ENCODE measurements at places on chromosomes 16 and 17.

- DNase-seq: no peak
These were observed 378.9 kb downstream of the PMP22 start for GRCh38 chr17:14886200-14886739.

DNA sequence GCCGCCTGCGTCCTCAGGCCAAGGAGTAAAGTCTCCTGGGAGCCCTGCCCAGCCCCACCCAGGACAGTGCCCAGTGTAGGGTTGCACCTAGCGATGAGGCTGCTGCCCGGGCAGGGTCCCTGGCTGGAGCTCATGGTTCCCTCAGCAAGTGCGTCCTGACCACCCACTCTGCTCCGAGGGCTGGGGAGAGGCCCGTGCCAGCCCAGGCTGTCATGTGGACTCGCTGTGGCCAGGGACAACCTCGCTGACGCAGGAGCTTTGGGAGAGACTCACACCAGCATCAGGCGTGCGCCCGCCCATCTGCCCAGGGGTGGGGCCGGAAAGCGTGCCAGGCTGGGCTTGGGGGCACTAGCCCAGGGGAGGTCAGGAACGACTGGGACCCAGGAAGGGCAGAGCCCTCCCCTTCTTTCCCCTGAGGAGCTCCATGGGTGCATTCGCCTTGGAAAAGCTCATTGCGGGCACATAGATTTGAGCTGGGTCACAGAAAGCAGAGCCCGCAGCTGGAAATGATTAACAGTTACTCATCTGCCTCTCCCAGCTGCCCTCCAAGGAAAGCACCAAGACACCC lies 19.7 kb downstream of the DPEP1 start:
- DNase-seq: no peak

GRCh38 chr17:82086941-82087906 lies 10.8 kb downstream of the FASN start:
- no peak for DNase-seq

DNA sequence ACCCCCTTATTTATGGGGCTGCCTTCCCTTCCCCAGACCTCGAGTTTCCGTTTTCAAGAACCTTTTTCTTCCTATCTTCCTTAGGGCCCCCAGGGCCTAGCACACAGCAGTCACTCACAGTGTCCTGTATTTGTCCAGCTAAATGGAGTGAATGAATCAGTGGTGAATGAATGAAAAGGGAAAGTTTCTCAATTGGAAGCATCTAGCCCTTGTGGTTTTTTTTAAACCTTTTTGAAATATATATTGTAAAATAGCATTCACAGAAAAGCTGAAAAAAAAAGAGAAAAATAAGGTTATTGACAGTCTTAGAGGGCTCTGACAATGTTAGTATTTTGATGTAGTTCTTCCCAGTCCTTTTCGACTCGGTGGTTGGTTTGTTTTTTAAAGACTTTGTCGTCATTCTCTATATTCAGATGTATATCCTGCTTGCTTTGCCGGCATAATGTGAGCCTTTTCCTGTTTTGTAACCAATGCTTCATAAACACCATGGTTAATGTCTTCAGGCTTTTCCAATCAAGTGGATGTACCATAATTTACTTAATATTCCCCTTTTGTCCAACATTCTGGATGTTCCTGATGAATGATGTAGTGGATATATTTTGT lies 45.3 kb downstream of the RAI1 start:
- DNase-seq: no peak

DNA sequence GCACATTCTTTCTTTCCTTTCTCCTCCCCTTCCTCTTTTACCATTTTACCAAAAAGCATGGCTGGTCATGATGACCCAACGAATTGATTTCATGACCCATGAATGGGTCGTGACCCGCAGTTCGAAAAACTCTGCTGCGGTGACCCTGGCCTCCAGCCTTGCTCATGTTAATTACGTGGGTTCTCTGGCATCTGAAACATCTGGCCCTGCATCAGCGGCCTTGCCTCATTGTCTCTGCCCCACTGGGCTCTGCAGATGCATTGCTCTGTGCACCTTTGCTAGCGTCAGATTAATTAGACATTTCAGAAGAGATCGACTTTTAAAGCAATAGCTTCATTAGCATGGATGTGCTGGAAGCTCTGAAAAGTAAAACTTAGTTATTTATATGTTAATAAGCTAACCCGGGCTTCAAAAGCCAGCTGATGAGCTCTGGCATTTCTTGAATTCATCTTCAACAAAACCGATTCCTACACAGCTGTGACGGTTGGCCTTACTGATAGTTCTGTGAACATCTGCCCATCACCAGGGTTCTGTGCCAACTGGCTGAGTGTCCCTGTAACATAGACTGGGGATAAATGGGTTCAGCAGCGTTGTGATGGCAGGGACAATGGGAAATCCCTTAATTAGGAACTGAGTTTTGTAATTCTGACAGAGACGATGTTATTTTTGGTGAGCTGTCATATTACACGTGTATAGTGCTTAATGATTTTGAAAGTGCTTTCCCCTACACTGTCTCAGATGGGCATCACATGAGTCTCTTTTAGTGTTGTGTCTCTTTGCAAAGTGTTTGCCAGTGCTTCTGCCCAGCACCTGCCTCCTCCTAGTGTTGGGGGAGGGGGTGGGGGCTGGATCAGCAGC lies 225.9 kb upstream of the EEF2KMT start:
- no peak for DNase-seq

DNA sequence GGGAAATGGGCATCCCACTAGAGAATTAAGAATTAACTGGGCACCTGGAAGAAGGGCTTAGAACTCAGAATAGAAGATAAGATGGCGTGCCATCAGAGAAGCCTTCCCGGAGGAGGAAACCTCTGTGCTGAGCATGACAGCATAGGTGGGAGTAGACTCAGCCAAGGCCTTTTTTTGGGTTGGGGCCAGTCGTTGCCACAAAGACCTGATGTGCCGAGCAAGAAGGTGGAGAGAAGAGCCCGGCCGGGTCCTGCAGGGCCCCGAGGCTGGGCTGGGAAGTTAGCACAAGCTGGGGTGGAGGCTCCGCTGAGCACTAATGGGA lies 1.1 kb upstream of the RAB11FIP4 start:
- DNase-seq: no peak

- peak; percentile 50 for DNase-seq
These were observed 724 bp downstream of the GAA start for GRCh38 chr17:80101946-80102663.

DNA sequence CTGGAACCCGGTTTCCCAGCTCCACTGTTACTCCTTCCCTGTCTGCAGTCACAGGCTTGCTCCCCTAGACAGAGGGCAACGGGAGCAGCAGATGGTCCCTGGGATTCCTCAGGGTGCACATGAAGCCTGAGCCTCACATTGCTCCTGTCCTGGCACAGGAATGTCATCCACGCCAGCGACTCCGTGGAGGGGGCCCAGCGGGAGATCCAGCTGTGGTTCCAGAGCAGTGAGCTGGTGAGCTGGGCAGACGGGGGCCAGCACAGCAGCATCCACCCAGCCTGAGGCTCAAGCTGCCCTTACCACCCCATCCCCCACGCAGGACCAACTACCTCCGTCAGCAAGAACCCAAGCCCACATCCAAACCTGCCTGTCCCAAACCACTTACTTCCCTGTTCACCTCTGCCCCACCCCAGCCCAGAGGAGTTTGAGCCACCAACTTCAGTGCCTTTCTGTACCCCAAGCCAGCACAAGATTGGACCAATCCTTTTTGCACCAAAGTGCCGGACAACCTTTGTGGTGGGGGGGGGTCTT lies 1.6 kb upstream of the DECR2 start:
- no peak for DNase-seq

- no peak for DNase-seq
These were observed 120.6 kb downstream of the MGAT5B start for GRCh38 chr17:76988796-76989195.

- no peak for DNase-seq
These were observed 15.7 kb upstream of the CCL1 start for GRCh38 chr17:34378664-34379101.

GRCh38 chr17:66255527-66255971 lies 26.3 kb upstream of the APOH start:
- no peak for DNase-seq

- no peak for DNase-seq
These were observed 144.2 kb downstream of the PRKCB start for GRCh38 chr16:23979982-23980381.

DNA sequence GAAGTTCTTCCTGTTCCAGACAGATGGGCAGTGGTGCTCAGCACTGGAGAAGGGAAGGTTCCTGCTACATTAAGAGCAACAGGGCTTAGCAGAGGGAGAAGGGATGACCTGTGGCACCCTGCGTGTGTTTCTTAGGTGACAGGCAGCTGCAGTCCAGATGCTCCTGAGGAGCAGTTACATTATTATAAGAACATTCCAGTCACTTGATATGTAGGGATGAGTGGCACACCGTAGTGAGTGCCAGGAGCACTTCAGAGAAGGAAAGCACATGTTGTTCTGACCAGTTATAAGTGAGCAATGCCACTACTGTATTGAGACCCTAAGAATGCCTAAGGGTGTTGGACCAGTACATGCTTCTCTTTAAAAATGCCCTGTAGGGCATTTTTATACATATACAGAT lies 39.9 kb upstream of the MRC2 start:
- no peak for DNase-seq

DNA sequence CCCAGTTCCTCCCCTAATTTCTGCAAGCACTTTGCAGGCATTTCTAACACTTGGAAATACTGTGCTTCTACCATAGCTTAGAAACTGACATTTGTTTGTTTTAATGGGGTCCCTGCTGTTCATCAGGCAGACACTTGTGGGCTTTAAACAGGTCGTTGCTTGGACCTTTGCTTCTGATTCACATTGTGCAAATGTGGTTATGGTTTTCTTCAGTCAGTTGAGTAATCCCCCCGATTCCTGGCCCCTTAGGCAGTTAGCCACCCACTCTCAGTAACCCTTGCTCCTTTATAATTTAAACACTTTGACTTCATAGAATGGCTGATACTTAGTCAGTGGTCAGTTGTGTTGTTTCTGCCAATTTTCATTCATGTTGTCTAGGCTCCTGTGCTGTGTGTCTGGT lies 39.4 kb downstream of the SLC47A1 start:
- no peak for DNase-seq

GRCh38 chr16:17303101-17303500 lies 167.7 kb downstream of the XYLT1 start:
- no peak for DNase-seq

GRCh38 chr17:48492401-48493298 lies 38.2 kb downstream of the HOXB1 start:
- peak; percentile 78 for DNase-seq

DNA sequence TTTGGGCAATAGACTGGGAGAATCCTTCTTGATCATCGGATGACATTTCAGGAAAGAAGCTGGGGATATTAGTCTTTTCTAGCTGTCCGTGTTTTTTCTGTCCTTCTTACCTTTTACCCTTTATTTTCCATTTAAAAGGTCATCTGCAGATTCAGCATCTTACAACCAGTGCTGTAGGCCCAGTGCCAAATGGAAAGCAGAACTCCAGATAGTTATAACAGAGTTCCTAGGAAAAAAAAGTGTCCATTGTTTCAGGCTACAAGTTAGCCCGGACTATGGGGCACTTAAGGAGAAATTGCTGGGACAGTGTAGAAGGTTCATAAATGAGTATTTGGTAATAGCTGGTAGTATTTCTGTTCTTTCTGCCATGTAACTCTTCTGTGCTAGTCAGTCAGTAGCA lies 28.4 kb downstream of the LDHD start:
- no peak for DNase-seq

- no peak for DNase-seq
These were observed 49.3 kb downstream of the NXN start for GRCh38 chr17:930258-930657.

DNA sequence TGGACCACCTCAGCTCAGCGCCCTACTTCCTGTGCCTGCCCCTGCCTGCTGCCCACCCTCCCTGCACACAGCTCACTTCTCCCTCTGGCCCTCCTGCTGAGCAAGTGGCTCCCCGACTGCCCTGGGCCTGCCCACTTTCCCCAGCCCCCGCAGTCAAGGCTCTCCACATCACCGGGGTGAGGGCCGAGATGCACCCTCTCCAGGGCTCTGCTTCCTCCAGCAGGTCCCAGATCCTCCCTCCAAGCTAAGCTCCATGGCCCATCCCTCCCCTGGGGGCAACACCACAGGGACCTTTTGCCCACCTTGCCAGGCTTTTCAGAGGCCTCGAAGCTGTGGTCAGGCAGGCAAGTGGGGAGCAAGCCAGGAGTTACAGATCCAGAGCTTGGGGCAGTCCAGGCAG lies 820.2 kb downstream of the KCNJ18 start:
- peak; percentile 20 for DNase-seq

- DNase-seq: no peak
These were observed 2.9 kb downstream of the HEXIM1 start for GRCh38 chr17:45150911-45151809.

- DNase-seq: no peak
These were observed 9.8 kb downstream of the DNAJA3 start for GRCh38 chr16:4435337-4436067.

DNA sequence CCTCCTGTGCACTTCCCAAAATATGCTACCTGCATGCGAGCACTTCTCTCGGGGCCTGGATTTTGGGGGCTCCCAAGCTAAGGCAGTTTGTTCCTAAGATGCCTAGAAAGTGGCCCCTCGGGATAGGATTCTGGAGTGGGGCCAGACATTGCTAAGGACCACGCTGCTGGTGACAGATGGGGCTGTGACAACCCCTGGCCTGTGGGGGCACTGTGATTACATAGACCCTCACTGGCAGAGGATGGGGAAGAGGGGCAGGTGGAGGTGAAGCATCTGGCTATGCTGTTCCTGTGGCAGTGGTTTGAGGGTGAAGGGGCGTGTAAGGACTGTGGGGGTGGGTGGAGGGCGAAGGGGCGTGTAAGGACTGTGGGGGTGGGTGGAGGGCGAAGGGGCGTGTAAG lies 128.4 kb downstream of the ENGASE start:
- DNase-seq: no peak

DNA sequence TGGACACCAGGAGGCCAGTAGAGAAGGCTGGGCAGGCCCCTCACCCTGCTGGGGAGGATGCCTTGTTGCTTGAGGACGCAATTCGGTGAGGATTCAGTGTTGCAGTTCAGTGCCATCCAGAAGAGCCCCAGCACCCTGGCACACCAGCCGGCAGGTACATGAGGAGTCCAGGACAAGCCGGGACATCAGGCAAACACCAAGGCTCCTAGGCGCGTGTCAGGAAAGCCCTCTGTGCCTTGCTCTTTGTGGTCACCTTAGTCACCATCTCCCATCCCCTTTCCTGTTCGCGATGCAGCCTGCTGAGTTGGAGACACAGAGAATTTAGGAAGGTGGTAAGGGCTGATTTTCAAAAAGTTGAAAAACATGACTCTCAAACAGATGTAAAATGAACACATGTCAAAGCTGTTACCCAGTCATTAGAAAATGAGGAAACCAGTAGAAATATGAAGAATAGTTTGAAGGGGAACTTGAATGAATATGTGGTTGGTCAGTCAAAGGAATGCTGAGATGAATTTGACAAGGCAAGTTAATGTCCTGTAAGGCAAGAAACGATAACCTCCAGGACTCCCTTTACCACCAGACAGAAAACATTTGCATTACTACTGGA lies 2.3 kb upstream of the NCBP3 start:
- DNase-seq: no peak

DNA sequence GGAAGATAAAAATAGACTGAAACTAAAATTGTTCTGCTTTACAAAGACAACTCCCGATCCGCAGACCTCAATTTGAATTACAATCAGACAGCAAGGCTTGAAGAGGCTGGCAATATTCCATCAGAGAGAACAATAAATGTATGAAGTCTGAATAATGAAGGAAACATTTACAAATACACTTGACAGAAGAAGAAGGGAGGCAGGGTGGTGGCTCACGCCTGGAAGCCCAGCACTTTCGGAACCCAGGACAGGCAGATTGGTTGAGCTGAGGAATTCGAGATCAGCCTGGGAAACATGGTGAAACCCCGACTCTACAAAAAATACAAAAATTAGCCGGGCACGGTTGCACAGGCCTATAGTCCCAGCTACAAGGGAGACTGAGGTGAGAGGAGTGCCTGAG lies 14.6 kb downstream of the ODF4 start:
- no peak for DNase-seq
